Colonic mucosa (tissue), 4 donors: ENCODE measurements at places on chromosomes 3 and 15. TPM values are rescaled to one million over a fixed set of nuclear protein-coding genes. Genes with fewer than 3 reads are reported as not detected.

Gene PLA2G4D
- total RNA-seq: 0.27 TPM

Gene AGBL1
- 0.10 TPM for total RNA-seq

Gene VEPH1
- total RNA-seq: 1.3 TPM

Gene CHRNA5
- total RNA-seq: 9.7 TPM

Gene IQCF5
- total RNA-seq: not detected

Gene CAMK2N2
- not detected for total RNA-seq

Gene PLSCR2
- total RNA-seq: 0.90 TPM

Gene PLCL2
- total RNA-seq: 12.3 TPM
